GM23248 (cell line): ENCODE measurements at places on chromosomes 7 and 10. TPM values are rescaled to one million over a fixed set of nuclear protein-coding genes. Genes with fewer than 3 reads are reported as not detected.

GRCh38 chr7:12481722-12482121 is 78.1 kb upstream of the VWDE start:
- DNase-seq = no peak

GRCh38 chr10:9869606-9870176 is 1148.0 kb upstream of the CELF2 start:
- no peak for DNase-seq

DNA sequence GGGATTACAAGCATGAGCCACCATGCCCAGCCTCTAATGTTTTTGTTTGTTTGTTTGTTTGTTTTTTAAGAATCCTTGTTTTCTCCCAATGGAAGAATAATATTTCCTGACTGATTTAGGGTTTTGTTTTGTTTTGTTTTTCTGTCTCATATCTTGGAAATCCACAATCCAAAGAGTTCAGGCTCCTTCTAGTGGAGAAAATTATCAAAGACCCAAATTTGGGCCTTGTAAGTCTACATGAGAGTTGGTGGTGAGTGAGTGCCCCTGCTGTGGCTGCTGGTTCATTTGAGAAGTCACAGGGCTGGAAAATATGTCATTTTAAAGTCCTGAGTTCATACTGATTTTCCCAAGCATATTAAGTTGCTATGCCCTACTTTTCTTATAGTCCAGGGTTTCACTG is 33.5 kb upstream of the KLHL7 start:
- DNase-seq = peak; percentile 59

- DNase-seq = no peak
Observed at GRCh38 chr7:25786936-25787335, 365.1 kb upstream of the NFE2L3 start.

The CC2D2B gene
- 0.38 and 0.39 TPM in 2 replicates for polyA plus RNA-seq

The AUTS2 gene
- 2.5 and 4.4 TPM in 2 replicates for polyA plus RNA-seq

The CREM gene
- 32.0 and 34.0 TPM in 2 replicates for polyA plus RNA-seq
